ENCODE measurements at places on chromosomes 2 and 18.

- DNase-seq, result peak; percentile 85
Observed at GRCh38 chr2:230712443-230713330, at the start of gene CAB39. TSS of gene CAB39 (plus strand) at chr2:230712842. CDS start at chr2:230760002, 47,160 bp downstream.

GRCh38 chr18:23949863-23950262, 64.7 kb upstream of the TTC39C start:
- no peak for DNase-seq

DNA sequence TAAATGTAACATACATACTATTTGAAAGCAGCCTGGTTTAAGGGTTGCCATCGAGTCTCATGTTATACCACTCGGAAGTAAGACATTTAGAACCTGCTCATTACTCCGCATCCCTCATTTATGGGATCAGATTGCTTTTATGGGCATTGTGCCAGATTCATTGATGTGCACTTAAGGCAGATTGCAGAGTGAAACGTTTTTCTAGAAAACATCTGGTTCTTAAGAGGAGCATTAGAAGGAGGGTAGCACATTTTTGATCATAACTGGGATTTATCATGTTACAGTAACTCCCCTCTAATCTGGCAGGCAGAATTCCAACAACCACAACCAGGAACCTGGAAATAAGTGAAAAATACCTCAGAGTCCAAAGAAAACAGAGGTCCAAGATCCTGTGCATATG, 74.2 kb upstream of the GALNT3 start:
- DNase-seq, result no peak

- no peak for DNase-seq
Observed at GRCh38 chr2:20217041-20217970, 7.6 kb downstream of the SDC1 start.

DNA sequence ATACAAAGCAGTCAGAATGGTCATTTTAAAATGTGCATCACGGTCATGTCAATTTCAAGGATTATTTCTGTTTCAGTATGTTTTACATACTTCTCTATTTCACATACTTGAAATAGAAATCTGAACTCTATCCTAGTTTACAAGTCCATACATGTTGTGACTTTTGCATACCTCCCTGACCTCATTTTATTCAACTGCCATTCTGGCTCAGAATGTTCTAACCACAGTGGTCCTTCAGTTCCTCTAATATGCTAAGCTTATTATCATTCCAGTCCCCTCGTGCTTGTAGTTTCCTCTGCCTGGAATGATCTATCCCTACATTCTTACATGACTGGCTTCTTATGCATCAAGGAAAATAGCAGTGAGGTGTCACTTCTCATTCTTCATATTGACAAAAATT, 295.6 kb downstream of the KIAA1328 start:
- DNase-seq, result no peak

DNA sequence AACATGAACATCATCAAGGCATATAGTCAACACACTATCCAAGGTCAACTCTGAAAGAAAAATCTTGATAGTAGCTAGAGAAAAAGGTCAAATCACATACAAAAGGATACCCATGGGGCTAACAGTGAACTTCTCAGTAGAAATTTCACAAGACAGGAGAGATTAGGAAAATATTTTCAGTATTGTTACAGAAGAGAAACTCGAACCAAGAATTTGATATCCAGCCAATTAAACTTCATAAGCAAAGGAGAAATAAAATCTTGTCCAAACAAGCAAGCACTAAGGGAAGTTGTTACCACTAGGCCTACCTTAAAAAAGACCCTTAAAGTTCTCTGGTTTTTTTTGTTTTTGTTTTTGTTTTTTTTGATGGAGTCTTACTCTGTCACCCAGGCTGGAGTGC, 242.5 kb downstream of the EXOC6B start:
- DNase-seq, result no peak

GRCh38 chr2:98717621-98718020, 13.3 kb downstream of the MGAT4A start:
- no peak for DNase-seq

DNA sequence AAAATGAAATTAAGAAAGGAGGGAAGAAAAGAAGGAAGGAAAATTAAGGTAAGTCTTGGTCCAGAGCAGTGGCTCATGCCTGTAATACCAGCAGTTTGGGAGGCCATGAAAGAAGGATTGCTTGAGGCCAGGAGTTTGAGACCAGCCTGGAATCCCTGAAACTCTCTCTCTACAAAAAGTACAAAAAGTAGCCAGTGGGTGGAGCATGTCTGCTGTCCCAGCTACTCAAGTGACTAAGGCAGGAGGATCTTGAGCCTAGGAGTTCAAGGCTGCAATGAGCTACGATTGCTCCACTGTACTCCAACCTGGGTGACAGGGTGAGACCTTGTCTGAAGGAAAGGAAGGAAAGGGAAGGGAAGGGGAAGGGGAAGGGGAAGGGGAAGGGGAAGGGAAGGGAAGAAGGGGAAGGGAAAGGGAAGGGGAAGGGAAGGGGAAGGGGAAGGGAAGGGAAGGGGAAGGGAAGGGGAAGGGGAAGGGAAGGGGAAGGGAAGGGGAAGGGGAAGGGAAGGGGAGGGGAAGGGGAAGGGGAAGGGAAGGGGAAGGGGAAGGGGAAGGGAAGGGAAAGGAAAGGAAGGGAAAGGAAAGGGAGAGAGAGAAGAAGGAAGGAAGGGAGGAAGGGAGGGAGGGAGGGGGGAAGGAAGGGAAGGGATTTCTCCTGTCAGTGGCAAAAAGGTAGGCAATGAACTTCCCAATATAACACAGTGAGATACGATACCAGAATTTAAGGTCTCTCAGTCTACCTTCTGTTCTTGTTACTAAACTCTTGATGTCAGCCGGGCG, 412.8 kb downstream of the CMPK2 start:
- DNase-seq, result no peak

DNA sequence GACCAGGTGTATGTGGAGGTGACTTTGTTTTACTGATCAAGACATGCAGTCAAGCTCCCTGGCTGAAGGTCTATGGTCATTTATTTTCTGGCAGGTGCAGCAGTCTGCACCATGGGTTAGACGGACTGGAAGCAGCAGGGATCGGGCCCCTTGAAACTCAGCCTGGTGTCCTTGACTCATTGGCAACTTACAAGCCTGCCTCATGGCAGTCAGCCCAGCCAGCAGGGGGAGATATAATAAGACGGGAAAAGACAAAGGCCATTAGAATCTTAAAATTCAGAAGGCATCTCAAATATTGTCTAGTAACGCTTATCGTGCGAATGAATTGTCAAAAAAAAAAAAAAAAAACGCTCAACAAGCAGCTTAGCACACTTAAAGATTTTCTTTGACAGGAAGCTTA, 308.2 kb downstream of the EN1 start:
- no peak for DNase-seq

GRCh38 chr2:88069117-88069516, 1.5 kb downstream of the SMYD1 start:
- DNase-seq, result no peak
